Sciatic nerve (tissue), 2 donors: ENCODE measurements at places on chromosomes 7 and 10. TPM values are rescaled to one million over a fixed set of nuclear protein-coding genes. Genes with fewer than 3 reads are reported as not detected.

DNA sequence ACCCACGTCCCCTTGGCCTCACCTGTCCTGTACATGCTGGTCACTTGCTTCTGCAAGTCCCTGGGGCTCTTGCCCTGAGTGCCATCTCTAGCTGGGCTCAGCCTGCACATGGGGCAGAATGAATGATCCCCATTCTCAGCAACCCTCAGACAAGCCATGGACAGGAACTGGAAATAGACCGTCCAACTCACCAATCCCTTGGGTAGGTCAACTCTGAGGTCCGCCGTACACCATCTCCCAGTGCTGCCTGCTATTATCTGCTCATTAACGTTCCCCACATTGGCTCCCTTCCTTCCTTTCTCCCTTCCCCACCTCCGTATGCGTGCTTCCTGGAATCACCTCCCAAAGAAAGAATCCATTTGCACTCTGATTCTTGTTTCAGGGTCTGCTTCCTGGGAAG is 335.0 kb downstream of the SFMBT2 start:
- DNase-seq: no peak

The HDAC9 gene
- total RNA-seq: 27.6 TPM

DNA sequence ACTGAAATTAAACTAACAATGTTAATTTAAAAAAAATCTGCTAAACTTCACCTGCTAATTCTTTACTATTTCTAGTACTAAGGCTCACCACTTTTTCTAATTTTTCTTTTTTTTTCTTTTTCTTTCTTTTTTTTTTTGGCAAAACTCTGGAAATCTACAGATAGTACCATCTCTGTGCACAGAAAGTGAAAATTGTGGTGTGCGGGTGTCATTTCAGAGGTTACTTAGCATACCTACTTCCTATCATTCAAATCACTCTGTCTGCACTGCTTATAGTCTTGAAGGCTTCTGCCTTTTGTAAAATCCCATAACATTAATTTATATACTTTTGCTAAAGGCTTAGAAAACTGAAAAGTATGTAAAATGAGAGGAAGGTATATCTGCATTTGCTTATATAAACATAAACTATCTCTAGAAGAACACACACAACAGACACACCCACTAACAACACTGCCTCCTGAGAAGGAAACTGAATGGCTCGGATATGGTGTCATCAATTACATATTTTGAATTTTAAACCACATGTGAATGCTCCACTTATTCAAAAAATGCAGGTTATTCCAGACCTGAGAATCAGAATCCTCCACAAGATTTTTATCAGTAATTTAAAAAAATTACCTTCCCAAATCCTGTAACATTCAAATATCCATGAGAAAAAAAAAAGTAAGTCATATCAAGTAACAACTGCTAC is 229.5 kb downstream of the PARD3 start:
- no peak for DNase-seq

GRCh38 chr10:114077815-114078219 is 34.2 kb downstream of the ADRB1 start:
- DNase-seq: no peak

DNA sequence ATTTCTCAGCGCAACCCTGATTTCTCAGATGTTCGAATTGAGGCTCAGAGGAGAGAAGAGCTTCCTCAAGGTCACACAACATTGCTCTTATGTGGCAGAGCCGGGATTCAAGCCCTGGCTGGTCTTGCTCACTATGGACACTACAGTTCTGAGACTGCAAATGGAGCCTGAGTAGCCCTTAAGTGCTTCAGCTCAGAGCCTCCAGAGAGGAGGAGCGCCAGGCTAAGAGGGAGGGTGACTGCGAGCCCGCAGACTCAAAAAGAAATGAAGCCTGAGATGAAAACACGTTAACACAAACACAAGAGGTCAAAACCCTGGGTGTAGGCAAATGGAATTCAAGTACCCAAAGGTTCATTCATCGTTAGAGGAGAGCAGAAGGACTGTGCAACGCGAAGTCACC is 13.9 kb downstream of the ARHGAP22 start:
- DNase-seq: no peak

The PHKG1 gene
- total RNA-seq: 2.7 TPM

DNA sequence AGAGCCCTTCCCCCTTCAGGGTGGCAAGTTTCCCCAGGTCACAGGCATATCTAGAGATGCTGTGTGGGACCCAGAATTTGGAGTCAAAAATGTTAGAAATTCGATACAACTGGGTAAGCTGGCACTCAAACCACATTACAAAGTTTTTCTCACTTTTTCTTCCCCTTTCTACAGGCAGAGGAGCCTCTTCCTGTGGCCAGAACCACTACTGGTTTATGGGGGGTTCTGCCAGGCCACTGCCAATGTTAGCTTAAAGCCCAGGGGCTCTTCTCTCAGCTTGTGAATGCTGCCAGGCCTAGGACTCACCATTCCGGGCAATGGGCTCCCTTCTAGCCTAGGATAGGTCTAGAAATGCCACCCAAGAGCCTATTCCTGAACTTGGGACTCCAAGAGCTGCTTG is 617.9 kb upstream of the PHF14 start:
- DNase-seq: no peak

DNA sequence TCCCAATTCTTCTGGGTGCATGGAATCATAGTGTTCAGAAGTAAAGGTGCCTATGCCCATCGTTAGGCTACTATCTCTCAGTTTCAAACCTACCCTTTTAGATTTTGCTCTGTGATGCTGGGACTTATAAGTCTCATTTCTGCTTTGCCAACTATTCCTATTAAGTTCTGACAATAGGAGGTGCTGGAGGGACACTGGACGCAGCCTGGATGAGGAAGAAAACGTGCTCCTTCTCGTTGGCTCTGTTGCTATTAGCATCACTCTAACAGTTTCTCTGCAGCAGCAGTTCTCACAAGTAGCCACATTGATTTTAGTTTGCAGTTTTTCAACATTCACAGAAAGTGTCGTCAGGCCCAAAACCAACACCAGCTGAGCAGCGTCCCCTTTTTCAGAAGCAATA is 72.4 kb downstream of the ABCC2 start:
- DNase-seq: no peak

The GRB10 gene
- total RNA-seq: 57.1 TPM

- no peak for DNase-seq
Measured at GRCh38 chr7:157496416-157497275, 159.8 kb downstream of the DNAJB6 start.
